ENCODE measurements at places on chromosomes 1 and 21.

- DNase-seq, result peak; percentile 24
Observed at GRCh38 chr1:13960375-13960987, 260.5 kb downstream of the PRDM2 start.

DNA sequence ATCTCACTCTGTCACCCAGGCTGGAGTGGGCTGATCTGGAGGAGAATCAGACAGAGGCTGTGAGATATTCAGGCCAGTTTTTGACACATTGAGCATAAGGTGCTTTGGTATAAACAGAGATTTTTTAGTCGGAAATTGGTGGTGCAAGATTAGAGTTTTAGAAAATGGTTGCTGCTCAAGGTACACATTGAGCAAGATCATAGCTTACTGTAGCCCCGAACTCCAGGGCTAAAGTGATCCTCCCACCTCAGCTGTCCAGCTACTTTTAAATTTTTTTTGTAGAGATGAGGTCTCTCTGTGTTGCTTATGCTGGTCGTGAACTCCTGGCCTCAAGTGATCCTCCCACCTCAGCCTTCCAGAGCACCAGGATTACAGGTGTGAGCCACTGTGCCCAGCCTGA is 43.9 kb upstream of the USP1 start:
- no peak for DNase-seq

DNA sequence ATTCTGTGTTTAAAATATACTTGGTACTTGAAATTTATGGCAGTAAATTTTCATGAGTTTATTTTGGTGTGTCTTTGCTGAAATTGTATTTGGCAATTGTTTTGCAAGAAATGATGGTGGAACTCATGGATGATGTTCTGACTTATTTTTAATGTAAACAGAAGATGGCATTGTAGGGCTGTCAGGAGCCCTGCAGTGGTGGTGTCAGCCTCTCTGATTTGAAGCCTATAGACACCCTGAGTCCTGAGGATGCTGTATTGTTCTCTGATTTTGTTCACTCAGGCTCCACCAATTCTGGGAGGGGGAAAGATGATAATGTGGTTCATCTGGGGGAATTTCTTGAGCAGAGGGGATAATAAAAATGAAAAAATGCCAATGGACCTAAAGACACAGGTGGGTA is 79.8 kb downstream of the LHX8 start:
- DNase-seq, result no peak

DNA sequence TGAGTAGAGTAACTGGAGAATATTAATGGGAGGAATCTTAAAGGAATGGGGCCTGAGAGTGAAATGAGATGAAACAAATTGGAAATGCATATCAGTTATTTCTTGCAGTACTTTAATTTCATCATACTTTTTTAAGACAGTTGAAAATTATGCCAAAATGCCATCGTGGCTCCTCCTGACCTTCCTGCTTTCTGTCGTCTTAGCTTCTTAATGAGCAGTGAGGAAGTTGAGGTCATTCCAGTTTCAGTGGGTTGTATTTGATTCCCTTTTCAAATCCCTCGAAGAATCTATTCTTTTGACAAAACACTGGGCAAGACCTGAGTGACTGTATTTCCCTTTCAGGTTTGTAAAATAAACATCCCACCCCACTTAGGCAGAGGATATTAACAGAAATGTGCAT is 134.9 kb upstream of the MAP1LC3C start:
- no peak for DNase-seq

DNA sequence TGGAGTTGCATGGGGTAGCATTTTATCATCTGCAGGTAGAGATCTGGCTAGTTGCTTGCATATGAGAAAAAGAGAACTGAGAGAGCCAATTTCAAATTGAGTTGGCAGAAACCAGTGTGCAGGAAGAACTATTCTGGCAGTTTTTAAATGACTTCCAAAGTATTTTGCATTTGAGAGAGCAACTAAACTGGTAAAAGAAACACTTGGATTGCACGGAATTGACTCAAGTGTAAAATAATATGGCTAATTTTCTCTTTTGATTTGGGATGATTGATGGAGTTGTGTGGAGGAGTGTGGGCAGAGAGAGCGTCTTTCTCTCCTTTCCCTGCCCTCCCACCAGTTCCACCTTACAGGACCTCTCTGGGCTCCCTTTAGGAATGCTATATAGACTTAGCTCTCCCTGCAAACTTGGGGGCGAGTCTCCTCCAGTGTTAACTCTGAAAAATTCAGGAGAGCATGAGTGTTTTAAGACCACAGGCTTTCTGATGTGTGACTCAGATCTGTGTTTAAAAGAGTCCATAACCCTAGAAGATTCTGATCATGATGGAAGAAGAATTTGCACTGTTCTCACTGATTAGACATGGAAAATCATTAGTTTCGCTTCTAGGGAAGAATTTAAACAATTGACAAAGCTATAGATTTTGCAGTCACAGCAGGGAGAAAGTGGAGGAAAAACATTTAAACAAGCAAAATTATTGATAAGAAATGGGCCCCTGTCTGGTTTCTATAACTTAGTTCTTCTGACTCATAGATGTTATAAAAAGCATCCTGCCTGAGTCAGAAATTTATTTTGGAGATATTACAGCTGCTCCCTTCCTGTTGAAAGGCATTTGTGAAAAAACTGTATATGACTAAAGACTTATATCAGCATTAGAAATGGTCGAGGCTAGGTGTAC is 24.9 kb upstream of the CTBS start:
- no peak for DNase-seq

- no peak for DNase-seq
Observed at GRCh38 chr1:41607808-41608207, 123.3 kb upstream of the EDN2 start.

- DNase-seq, result no peak
Observed at GRCh38 chr1:85495556-85495955, 30.6 kb upstream of the DDAH1 start.

- DNase-seq, result no peak
Observed at GRCh38 chr1:232259333-232259732, 370.6 kb downstream of the SIPA1L2 start.

- peak; percentile 94 for DNase-seq
Observed at GRCh38 chr1:156096640-156097391, 14.6 kb upstream of the MEX3A start.

- no peak for DNase-seq
Observed at GRCh38 chr1:206582971-206583706, 29.1 kb downstream of the EIF2D start.

DNA sequence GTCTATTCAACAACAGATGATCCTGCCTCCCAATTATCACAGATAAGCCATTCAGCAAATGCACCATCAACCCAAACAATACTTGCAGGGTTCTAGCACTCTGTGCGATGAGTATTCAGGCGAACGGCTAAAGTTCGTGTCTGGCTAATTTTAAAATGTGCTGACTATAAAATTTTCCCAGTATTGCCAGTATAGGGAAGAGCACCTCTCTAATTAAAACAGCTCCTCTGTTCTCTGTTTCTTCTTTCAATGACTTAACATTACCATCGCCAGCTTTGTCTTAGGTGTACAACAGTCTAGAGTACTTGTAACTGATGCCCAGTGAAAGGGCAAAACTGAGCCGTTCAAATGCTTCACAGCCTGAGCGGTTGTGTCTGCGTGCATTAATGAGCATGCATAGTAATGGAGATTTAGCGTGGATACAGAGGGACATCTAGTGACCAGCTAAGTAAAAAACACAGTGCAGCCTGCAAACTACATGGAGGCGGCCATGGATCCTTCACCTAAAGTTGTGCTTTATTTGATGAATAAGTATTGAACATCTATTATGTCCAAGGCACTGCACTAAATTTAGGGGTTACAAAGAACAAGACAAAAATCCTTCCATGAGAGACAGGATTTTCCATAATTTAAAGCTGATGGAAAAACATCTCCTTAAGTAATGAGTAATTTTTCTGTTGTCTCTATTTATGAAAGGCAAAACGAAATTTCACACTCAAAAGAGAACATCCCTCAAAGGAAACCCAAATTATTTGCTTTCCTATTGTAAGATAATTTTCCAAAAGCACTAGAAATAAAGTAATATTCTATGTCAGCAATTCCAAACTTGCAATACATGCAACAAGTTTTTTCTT is 120.0 kb downstream of the SETD4 start:
- peak; percentile 11 for DNase-seq

DNA sequence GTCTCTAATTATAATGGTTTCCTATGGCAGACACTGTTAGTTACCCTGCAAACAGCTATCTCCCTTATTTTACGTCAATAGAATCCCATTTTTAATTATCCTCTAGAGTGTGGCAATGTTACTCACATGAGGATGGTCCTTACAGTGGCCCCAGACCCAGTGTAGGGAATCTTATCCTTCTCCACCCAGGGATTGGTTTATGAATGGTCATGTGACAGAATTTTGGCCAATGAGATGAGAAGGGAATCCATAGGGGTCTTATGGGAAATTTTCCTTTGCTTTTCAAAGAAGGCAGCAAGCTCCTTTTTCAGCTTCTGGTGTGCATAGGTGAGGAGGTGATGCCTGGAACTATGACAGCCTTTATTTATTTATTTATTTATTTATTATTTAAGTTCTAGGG is 59.0 kb upstream of the HUNK start:
- DNase-seq, result no peak

DNA sequence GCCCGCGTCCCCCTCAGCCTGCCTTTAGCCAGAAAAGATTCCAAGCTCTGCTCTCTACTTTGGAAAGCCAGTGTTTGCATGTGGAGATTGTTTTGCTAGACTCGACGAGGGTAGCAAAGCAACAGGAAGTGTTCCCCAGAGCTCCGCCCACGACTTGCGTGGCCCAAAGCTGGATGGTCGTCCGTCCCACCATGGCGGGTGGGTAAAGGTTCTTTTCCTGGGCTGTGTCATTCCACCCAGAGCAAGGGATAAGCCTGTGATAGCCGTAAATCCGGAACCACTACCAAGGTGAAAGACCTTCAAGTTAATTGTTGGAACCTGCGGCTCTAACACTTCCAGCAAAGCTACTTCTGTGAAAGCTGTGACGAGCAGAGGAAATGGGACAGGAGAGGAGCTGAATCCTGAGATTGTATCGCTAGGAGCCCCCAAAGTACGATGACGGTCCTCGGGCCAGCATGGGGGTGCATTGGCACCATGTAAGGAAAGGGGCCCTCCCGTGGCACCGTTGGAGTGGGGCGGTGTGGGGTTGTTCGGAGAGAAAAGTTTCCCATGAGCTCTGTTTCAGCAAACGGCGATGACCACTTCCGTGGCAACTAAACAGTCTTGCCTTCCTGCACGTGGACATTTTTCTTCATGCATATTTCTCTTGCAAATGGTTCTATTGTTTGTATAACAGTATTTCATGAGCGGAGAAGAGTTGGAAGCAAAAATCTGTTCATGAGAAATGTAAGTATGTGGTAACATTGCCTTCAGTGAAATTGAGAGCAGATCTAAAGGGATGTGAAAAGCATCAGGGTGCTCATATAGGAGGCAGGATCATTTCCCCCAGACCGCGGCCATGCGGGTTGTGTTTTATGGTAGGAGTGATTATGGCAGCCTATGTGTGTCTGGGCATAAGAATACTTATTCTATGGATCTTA is 8.4 kb downstream of the MX2 start:
- DNase-seq, result peak; percentile 35

GRCh38 chr1:19260211-19261138 is 8.9 kb downstream of the MRTO4 start:
- DNase-seq, result no peak

GRCh38 chr1:2085080-2085479 is 34.9 kb downstream of the PRKCZ start:
- no peak for DNase-seq

DNA sequence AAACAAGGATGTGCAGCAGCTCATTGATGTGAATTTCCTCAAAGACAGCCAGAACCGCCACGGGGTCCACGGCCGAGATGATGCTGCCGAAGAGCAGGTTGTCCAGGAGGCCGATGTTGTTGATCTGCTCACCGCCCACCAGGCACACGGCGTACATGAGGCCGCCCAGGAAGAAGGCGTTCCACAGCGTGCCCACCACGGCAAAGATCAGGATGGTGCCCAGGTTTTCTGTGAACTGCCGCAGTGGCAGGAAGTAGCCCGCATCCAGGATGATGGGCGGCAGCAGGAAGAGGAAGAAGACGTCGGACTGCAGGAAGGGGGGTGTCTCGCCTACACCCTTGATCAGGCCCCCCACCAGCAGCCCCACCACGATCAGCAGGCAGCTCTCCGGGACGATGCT is 41.1 kb downstream of the SLC9A1 start:
- no peak for DNase-seq

- DNase-seq, result no peak
Observed at GRCh38 chr21:33025106-33025488, 638 bp upstream of the OLIG2 start.

DNA sequence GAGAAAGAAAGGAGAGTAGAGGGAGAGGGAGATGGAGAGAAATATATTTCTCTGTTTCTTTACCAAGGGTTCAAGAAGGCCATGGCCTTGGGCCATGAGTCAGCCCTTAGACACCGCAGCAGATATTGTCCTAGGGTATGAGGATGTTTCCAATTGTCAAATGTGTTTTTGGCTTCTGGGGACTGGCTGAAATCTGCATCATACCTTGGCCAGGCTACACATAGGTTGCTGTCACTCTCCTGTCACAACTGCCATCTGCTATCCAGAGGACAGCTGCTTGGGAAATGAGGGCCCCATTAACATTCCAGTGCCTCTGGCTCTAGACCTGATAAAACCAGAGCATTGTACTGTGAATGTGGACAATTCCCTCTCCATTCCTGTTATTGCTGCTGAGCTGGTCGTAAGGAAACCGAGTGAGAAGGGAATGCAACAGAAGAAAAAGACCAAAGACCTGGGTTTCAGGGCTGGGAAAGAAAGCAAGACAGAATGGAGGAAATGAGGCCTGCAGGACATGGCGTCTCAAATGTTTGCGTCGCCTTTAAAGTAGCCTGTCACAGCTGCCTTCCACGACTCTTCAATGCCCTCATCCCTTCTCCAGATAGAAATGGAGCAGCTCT is 8.8 kb upstream of the PIGC start:
- no peak for DNase-seq

DNA sequence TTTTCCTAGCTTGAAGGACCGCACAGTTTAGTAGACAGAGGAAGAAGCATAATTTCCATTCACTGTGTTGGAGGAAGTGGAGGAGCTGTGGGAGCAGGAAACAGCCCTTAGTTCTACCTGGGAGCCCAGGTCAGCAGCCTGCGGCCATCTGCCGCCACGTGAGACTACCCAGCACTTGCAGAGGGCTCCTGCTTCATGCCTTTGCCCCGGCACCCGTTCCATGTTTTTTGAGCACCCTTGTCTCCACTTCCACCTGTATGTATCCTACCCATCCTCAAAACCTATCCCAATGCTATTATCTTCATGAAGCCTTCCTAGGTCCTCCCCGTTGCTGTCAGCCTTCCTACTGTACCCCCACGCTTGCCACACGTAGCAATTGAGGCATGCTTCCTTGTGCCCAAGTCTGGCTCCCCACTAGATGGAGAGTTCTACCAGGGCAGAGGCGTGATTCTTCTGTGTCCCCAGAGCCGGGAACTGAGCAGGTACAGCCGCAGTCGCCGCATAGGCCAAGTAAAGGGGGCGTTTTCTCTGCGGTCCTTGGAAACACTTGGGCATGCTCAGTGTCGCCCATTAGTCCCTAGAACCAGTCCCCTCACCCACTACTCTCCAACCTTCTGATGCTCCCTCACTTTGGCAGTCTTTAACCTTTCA is 1.9 kb downstream of the SLC6A9 start:
- DNase-seq, result no peak
